MV-4-11 (cell line): ENCODE measurements at places on chromosomes 1 and 21.

DNA sequence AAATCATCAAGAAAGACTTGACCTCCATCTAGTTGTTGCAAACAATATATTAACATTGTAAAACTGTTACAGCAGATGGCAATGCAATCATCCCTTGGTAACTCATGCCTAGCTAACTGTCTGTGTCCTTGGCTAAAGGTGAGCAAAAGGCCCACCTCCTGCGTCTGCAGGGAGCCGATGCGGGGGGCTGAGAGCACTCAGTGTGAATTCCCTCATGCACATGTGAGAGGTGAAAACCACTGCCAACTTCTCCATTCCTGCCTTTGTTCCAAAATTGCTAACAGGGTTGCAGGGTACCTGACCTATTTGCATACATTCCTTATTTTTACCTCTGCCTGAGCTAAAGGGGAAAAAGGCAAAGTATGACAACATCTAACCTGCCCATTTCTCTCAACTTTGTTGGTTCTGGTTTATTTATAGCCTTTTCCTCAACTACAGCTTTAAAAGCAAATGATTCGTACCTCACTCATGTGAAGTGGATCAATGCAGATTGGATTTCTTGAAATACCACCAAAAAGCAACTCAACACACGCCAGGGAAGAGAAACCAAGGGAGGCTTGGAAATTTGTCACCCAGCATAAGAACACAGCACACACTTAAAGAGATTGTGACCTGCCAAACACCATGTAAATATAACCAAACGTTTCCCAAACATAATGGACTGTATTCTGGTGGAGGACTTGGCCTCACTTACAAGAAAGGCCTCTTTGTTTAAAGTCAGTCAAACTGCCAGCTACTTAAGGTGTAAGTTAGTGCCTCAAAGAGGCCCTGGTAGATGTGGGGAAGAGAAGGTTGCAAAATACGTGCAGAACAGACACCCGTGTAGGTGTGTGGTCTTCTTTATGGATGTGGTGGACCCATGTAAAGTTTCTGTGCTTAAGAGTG lies 651.0 kb downstream of the SMYD3 start:
- DNase-seq: no peak

GRCh38 chr1:160158534-160158933 lies 7.1 kb downstream of the ATP1A4 start:
- no peak for DNase-seq

GRCh38 chr1:109498161-109498801 lies 4.4 kb downstream of the CYB561D1 start:
- DNase-seq: no peak

DNA sequence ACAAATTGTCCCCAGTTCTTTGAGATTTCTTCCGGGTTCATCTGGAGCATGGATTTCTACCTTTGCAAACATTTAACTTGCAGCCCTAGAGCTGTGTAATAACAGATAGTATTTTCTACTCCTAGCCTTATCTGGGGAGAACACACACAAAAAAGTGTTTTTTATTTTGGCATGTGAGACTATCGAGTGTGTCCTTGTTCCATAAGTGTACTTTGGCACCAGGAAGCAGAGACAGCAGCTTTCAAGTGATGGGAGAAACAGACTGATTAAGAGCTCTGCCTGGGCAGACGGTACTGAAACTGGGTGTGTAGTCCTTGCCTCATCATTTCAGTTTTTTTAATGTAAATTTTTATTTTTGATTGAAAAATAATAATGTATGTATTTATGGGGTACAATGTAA lies 297.4 kb downstream of the ST6GALNAC3 start:
- no peak for DNase-seq

DNA sequence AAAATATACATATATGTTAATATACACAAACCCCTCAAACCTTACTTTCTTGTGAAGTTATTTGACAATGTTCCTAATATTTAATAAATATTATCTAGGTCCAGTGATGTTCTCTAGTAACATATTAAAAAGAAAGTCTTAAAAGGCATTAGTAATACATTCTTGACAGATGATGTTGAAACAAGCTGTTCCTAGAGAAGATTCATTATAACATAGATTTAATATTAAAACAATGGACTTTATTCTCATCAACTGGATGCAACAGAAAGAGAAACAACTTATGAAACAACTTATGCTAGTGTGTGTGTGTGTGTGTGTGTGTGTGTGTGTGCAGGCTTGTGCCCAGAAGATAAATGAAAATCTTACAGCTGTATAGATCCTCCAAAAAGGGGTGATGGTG lies 68.5 kb upstream of the PLXNA2 start:
- no peak for DNase-seq

DNA sequence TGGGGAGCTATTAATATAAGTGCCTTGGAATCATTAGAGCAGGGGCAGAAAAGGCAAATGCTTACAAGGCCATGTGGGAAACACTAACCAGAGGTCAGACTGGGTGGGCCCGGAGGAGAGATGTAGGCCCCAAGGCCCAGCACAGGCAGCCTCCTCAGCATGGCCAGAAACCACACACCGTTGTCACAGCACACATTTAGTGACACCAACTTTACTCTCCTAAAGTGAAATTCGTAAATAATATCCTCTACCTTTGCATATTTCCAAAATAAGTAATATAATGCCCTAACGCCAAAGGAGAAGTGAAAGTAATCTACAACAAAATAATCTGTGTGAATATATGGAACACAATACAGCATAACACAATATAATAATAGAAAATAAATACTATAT lies 62.6 kb downstream of the KIF21B start:
- no peak for DNase-seq

DNA sequence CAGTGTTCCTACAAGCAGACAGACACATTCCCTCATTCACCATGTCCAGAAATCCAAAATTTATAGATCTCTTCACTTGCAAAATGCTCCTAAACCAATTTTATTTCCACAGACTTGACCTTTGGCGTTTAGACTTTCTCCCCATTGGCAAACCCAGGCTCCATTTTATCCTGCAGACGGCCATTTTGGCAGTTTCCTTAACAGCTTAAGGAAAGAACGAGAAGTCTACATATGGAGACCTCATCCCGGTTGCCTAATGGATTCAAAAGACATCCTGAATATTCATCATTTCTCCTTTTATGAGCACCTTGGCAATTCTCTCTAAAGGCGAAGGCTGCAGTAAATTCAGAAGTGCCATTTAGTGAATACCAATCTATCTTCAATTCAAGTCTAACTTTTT lies 132.9 kb downstream of the HLX start:
- DNase-seq: no peak

- DNase-seq: no peak
Observed at GRCh38 chr1:116353155-116353554, 19.9 kb upstream of the ATP1A1 start.

DNA sequence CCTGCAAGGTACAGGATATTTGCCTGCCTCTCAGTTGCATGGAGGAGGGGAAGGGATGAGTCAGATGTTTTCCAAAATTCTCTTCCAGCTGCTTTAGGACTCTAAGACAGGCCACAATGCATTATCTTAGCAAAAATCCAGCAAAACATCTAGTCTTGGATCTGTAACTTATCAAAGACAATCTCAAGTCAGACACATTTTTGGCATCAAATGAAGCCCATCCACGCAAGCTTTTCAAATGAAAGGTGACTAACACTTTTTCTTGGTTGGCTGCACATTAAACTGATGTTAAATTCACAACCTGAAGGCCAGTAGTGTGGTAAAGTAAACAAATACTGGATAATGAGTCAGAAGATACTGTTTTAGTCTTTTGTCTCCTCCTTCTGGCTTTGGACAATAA lies 21.3 kb downstream of the FAM78B start:
- no peak for DNase-seq

DNA sequence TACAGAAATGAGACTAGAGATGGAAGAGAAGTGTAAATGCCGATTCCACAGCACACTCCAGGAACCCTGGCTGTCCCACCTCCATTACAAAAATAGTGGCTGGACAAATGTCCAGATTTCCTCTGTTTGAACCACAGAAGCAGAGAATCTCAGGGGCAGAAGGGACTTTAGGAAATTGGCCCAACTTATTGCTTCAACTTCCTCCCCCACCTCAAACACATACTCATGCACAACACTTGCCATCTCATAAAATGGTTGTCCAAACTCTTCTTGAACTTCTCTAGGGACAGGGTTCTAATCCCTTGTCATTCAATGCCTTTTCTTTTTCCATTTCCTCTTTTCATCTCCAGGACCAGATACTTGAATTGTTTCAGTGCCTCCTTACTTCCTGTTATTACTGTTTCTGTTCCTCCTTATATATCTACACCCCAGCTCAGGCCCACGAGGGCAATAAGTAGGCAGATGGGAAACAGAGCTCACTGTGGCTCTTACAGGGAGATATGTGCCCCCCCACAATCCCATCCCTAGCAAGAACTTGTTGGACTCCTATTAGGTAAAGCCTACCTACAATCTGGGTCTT lies 8.5 kb upstream of the B4GALT3 start:
- DNase-seq: peak; percentile 100

DNA sequence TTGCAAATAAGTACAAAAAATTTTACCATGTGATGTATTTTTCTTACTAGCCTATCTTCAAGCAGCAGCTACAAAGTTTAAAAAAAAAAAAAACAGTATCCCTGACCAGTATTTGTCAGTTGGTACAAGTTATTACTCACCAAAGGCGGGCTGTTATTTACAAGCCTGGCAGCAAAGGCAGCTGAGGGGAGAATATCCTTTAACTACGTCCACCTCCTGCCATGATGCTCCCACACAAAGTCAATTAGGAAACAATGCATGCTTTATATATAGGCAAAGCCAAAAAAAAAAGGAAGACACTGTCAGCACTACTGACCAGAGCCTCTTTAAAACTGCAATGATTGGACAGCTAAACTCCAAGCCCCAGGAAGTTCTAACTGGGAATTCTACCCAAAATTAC lies 13.7 kb downstream of the PSMA5 start:
- no peak for DNase-seq

DNA sequence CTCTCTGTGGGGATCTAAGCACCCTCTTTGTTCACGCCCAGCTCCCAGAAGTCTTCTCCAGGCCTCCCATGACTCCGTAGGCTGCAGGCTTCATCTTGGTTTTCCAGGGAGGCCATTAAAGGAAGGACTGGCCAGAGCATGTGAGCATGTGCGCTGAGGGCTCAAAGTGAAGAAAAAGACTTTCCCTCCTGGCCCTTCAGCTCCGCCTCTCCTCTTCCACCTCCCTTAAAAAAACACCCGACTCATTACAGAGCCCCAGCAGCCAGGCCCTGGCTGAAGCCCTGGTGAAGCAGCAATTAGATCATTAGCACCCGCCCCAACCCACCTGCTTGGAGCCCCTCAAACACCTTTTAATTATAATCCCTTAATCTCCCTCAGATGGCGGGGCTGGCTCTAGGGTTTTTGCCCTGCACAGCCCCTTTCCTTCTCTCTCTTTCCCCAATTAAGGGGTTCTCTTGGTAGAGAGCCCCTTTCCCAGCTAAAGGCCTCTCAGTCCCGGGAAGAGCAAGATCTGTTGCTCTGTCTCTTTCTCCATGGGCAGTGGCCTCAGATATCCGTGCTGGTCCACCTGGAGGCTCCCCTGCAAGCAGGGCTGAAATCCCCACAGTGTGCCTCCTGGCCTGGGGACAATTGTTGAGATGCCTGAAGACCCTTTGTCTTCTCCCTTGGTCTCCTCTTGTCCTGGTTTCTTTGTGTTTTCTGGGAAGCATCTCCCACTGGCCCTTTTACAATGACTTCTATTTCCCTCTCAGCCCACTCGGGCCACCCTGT lies 30.5 kb downstream of the RHBG start:
- no peak for DNase-seq

DNA sequence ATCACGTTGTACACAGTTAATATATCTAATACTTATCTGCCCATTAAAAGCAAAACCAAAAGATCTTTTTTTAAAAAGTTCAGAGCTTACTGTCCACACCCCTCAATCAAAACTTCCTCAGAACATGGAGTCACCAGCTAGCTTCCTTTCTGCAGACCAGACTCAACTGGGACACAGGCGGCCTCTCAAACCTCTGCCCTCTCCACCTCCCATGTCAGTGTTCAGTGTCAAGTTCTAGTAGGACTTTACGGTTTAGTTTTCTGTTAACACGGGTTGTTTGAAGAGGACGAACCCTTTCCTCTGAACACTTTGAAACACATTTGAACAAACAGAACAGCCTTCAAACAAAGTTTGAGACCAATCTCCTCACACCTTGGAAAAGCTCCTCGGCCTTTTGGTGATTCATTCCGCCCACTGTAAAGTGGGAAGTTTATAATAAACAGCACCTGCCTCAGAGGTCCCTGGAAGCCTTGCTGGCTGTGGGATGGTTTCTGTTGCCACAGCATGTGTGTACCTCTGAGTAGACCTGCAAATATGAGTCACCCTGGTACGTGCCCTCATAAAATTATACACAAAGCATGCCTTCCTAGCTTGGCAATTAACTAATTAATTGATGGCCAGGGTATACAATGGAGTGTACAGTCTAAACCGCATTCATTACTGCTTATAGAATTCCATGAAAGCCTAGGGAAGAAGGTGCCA lies 48.4 kb upstream of the SIPA1L2 start:
- no peak for DNase-seq

DNA sequence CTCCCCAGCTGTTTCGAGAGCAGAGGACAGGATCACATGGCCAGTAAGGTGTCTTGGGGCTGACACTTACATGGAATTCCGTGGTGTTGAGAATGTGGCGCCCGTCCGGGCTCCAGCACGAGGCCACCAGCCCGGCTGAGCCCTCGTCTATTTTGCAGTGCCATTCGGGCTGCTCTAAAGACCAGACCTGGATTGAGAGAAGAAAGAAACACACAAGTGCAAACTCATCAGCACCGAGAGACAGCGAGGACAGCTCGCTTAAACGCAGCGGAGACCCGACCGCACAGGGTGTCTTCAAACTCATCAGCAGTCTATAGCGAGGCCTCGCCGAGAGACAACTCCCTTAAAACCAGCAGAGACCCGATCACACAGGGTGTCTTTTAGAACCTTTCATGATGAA lies 3.3 kb downstream of the WRAP73 start:
- no peak for DNase-seq

DNA sequence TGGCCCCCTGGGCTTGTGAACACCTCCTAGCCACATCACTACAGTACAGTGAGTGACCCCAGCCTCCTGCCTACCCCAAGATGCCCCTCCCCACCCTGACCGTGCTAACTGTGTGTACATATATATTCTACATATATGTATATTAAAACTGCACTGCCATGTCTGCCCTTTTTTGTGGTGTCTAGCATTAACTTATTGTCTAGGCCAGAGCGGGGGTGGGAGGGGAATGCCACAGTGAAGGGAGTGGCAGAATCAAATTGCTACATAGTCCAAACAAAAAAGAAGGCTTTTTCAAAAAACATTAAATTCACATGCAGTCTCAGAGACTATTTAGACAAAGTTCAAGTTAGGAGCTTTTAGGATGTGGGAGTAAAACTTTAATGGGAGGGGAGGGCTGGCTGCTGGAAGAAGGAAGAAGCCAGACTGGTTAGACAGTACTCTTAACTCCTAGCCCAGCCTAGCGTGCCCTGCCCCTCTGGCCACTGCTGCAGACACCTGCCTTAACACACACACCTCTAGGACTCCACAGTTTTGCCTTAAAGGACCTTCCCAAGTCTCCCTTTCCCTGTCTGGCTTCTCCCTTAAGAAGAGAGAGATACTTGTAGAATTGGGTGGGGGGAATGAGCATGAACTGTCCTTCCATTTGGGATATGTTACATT lies 9.4 kb downstream of the PEA15 start:
- no peak for DNase-seq
